NCI-H446 treated with DMSO at 0.1 percent for 48 hours (cell line): ENCODE measurements at places on chromosomes 2 and 18.

- no peak for DNase-seq
Measured at GRCh38 chr2:167653131-167653530, 594.3 kb downstream of the STK39 start.

DNA sequence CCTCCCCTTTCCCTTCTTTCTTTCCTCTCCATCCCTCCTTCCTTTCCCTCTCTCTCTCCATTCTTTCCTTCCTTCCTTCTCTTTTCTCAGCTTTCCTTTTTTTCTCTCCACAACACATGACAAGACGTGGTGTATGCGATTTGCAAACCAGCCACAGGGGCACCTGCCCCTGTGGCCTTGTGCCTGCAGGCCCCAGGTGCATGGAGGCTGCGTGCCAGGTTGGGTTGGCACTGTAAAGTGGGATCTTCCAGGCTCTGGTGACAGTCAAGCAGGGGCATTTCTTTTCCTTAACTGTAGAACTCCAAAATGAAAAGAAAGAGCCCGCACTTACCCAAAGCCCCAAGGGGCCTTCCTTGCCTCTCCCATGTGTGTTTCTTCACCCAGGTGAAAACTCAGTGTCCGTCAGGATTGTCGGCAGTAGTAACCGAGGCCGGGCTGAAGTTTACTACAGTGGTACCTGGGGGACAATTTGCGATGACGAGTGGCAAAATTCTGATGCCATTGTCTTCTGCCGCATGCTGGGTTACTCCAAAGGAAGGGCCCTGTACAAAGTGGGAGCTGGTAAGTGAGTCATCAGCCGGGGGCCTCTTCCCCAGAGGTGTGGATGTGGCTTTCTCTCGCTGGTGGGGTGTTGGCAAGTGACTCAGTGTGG is 50.9 kb downstream of the MARCO start:
- no peak for DNase-seq

GRCh38 chr2:165660361-165660760 is 133.7 kb downstream of the GALNT3 start:
- no peak for DNase-seq

DNA sequence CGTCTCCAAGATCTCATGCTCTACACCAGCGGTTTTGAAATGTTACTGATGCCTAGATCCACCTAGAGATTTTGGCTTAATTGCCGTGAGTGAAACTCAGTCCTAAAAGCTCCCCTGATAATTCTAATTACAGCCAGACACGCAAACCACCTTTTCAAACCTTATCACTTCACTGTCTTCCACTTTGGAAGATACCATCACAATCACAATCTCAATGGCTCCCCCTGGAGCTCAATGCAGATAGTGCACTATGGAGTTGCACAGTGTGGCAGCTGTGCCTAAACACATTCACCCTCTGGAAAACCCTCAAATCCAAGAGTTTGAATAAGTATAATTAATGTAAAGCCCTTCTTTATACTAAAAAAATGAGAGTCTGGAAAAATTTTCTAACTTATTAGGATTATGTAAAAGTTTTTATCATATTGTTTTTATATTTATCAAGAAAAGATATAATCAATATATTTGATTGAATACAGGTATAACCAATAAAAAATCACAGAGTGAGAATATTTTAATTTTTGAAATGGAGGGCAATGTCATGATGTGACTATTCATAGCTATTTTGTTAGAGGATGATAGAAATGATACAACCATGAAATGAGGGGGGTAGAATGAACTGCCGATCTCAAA is 102.9 kb upstream of the SLC8A1 start:
- DNase-seq = peak; percentile 19
